ENCODE measurements at places on chromosomes 7 and 10.
A peak's percentile ranks its signal among the peaks of the same experiment; 100 is the strongest.

- peak; percentile 60 for DNase-seq
These were observed 151.5 kb downstream of the ANK3 start for GRCh38 chr10:60237977-60238758.

DNA sequence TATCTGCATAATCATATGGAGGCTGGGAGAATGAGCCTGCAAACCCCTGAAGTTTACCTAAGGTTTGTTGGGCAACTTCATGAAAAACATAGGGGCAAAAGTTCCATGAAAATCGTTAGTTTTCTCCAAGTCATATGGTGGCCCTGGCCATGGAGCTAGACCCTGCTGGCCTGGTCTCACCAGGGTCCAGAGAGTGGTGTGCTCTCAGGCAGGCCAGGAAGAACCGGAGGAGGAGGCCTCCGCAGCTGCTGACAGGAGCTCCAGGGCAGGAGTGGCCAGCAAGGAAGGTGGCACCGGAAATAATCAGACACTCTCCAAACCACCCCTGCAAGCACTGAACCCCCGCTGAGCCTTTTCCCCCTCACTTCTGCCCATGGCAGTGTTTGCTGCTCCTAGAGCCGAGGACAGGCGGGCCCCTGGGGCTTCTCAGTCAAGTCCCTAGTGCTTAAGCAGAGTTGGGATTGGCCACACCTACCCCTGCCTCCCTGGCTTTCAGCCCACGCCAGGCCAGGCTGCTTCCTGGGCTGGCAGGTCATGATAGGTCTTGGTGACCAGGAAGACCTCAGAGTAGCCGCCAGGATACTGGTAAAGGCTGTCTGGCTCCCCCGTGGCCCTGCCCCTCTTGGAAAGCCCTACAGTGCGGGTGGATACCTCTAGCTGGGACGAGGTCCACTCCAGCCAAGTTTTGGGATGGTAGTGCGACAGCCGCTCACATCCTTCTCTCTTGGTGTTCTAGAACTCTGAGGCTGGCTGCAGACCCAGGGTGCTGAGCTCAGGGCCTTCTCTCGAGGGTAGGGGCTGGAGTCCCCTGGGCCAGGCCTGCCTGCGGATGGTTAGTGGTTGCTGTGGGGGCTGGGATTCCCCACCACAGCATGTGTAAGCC lies 242.8 kb downstream of the MGMT start:
- DNase-seq: no peak

GRCh38 chr7:30479202-30480120 lies 877 bp upstream of the NOD1 start:
- no peak for DNase-seq

DNA sequence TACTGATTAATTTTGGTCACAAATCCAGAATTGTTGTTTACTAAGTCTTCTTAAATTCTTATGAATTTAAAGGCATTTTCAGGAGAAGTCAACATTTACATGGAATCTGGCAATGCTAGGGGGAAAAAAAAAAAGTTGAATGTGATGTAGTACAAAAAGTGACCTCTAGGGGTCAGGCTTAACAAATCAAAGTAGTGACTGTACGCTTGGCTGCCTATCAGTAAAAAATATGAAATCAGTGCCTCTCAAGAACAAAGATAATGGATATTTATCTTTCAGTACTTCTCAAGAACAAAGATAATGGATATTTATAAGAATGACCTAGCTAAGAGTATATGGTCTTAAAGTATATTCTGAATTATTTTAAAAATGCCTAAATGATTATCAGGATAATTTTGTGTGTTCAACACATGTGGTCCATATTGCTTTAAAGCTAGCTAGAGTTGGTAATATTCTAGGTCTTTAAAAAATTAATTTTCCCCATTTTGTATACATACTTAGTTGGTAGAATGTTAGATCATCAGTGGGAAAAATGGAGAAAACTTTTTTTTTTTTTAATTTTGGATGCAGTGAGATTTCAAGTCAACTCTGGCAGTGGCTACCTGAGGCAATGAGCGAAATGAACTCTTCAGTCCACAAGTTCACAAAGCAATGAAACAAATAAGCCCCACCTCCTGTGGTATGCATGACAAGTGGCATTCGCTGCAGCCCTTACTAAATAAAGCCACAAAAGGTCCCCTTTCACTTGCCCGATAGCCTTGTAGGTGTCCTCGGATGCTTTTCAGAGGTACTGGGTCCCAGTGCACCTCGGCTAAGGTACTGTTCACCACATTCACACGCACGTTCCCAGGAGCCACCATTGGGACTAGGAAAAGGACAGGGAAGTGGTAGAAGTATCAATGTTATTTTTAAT lies 51.2 kb upstream of the LAMB4 start:
- peak; percentile 80 for DNase-seq

- no peak for DNase-seq
These were observed 40.0 kb upstream of the ASAH2 start for GRCh38 chr10:50291261-50291850.

DNA sequence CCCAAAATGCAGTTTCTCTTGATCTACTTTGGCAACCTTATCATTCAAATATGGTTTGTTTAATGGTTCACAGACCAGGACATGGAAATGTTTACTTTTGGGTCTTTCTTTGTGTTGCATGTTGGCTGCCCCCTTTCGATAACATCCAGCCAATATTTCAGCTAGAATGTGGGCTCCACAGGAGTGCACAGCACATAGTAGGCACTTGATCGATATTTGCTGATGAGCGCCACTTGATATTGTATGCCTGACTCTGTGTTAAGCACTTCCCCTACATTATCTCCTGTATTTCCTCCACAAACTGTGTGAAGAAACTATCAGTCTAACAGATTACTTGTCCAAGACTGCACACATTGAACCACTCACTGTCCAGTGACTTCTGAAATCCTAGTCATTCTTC lies 60.2 kb downstream of the SMURF1 start:
- DNase-seq: no peak

GRCh38 chr7:45092100-45092930 lies 3.5 kb upstream of the NACAD start:
- DNase-seq: peak; percentile 83

DNA sequence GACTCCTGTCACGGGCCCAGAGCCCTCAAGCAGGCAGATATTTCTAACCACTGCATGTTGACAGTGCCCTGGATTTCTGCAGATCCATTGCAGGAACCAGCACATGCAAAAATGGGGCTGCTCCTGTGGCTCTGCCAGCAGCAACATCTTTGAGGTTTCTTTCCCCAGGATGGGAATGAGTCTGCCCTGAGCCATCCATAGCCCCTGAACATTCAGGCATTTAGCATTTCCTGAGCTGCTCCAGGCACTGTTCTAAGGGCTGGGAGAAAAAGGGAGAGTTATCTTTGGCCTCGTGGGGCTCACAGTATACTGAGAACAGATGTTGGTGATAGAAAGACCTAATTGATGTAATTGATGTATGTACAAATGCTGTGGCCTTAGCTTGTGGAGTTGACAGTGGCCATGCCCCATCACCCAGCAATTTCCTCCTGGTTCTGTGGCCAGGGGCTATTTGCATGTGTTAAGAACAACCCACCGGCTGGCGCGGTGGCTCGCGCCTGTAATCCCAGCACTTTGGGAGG lies 66.0 kb upstream of the LRRC4 start:
- DNase-seq: peak; percentile 57

- DNase-seq: no peak
These were observed 57.3 kb upstream of the APBB1IP start for GRCh38 chr10:26380815-26381214.

DNA sequence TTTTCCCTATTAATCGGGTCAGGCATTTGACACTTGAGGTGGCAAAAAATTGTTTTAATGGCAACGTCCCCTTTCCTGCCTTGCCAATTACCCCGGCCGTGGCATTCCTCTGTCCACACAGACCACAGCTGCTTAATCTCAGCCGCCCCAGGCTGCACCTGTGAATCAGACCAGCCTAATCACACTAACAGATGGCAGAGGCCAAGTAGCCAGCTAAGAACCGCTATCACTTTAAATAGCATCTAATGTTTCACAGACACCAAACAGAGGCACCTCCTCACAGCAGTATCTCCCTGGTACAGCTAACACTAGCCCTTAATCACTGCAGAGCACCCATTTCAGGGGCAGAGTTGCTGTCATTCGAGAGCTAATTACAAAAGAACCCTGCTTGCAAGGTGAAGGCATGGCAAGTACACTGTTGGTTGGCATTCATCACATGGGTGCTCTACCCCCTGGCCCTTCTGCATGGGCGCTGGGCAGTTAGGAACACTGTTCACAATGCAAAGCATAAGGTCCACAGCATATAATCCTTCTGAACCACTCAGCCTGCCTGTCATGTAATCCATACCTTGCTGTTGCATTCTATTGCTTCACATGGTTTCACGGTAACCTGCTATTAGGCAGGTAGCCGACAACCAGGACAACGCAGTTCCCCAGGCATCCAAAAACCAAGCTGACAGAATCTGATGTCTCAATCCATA lies 38.8 kb downstream of the FGFR2 start:
- DNase-seq: no peak

GRCh38 chr7:106872763-106873162 lies 7.7 kb downstream of the PIK3CG start:
- no peak for DNase-seq

GRCh38 chr10:11865561-11865960 lies 42.4 kb downstream of the PROSER2 start:
- DNase-seq: no peak

GRCh38 chr7:138802706-138803105 lies 4.7 kb upstream of the ATP6V0A4 start:
- DNase-seq: no peak

DNA sequence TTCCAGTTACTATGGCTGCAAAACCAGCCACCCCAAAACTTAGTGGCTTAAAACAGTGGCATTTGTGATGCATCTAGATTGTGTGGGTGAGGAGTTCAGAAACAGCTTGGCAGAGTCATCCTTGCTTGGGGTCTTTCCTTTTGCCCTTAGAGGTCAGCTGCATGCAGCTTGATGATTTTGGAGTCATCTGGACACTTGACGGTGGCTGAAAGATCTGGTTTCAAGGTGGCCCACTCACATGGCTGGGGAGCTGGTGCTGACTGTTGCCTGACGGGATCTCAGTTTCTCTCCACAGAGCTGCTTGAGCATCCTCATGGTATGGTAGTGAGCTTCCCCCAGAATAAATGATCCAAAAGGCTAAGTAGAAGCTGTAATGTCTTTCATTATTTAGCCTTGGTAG lies 191.3 kb upstream of the GALNT17 start:
- no peak for DNase-seq

DNA sequence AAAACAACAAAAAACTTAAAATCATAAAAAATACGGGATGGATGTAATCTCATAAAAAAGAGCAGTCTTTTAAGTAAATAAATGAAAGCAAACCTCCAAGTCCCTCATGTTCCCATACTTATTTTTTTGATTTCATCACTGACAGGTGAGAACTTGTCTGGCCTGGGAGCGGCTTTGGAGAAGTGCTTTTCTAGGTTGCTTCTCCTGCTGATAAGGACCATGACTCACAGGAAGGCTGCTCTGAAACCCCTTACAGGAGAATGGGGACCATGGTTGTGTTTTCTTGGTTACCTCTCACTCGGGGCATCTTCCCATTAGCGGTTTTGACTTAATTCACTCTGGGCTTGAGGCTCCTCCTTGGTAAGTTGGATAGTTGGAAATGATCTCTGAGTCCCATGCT lies 237.4 kb downstream of the CAMK1D start:
- DNase-seq: no peak

DNA sequence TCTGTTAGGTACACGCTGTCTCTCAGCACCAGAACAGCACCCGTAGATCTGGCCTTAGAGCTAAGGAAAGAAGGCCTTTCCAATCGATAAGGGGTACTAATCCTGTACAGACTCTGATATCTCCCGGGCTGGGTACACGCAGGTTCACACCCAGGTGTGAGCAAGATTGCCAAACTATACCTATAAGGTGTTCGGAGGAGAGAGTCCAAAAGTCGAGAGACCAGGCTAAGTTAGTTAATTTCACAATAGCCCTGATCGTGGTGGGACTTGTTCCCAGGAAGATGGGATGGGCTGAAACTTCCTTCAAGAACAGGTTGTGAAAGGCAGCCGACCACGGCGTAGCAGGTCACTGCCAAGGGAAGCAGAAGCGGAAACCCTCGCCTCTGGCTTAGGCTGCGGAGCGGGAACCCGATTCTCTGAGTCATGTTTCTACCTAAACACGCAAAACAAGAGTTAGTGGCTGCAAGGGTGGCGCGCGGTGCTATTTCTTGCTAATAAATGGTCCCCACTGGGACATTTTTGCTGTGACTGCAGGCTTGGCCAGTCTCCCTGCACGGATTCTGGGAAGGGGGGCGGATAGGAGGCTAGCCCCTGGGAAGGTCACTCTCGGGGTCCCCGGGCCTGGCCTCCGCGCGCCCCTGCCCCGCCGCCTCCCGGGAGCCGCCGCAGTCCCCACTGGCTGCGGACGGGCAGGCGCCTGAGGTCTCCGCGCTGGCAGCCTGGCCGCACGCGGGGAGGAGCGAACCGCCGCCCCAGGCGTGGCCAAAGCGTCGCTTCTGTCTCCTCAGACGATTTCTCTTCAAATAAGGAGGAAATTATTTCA lies 75.4 kb upstream of the PDSS1 start:
- peak; percentile 8 for DNase-seq

Measured in foreskin fibroblast (primary cell).